Fibroblast of mammary gland (primary cell): ENCODE measurements at places on chromosomes 2 and 18.

DNA sequence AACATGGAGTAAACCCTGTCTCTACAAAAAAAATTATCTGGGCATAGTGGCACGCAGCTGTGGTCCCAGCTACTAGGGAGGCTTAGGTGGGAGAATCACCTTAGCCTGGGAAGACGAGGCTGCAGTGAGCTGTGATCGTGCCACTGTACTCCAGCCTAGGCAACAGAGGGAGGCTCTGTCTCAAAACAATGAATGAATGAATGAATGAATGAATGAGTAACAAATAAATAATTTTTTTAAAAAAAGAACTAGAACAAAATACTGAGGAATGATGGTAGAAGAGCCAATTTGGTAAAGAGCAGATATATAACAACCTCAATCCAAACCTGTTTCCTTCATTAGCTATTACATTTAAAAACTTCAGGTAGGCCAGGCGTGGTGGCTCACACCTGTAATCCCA, 60.1 kb downstream of the STRN start:
- DNase-seq: no peak

DNA sequence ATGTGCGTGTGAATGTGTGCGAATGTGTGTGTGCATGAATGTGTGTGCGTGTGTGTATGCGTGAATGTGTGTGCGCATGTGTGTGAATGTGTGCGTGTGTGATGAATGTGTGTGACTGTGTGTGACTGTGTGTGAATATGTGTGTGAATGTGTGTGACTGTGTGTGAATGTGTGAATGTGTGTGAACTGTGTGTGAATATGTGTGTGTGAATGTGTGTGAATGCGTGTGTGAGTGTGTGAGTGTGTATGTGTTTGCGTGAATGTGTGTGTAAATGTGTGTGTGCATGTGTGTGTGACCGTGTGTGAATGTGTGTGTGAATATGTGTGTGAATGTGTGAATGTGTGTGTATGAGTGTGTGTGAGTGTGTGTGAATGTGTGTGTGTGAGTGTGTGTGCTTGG, 1103.8 kb downstream of the TSN start:
- no peak for DNase-seq

- peak; percentile 50 for DNase-seq
Measured at GRCh38 chr2:196234672-196235071, 63.3 kb upstream of the STK17B start.

GRCh38 chr2:96769814-96770213, 9.1 kb downstream of the CNNM4 start:
- no peak for DNase-seq

- DNase-seq: no peak
Measured at GRCh38 chr2:42113452-42113851, 55.7 kb upstream of the EML4 start.

GRCh38 chr18:47149457-47150028, 757 bp downstream of the HDHD2 start:
- DNase-seq: peak; percentile 7

- DNase-seq: no peak
Measured at GRCh38 chr18:66461344-66461743, 142.5 kb downstream of the CDH19 start.
